ENCODE measurements at places on chromosomes 2 and 18.

DNA sequence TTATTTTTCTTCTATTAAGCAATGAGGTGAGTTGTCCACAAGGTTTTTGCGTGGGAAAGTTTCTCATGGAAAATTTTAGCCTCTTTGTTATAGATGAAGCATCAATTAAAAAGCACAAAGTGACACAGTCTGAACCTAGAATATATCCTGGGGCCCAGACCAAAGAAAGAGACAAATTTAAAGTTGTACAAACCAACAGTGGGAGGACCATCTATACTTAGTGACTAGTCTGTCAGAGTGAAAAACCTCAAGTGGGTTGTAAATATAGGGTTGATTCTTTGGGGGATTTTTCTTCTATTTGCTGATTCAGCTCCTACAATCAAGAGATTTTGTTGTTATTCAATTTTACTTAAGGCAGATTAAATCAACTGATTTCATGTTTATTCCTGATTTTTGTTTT lies 256.2 kb downstream of the SATB2 start:
- no peak for DNase-seq

DNA sequence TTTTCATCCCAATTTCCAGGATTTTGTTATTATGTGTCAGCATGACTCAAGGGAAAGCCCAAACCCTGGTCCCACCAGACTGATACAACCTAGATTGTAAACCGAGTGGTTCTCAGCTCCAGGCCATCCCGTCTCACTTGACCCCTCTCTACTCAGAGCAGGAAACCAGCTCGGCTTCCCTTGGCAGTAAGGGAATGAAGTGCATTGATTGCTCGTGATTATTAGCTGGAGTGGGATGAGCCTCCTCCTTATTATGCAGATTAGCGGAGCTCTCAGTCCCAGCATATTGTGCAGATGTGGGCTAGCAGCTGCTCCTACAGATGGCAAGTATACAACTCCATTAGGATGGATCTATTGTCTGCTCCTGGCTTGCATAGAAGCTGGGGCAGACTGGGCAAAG lies 167.6 kb downstream of the LNPK start:
- DNase-seq: no peak

DNA sequence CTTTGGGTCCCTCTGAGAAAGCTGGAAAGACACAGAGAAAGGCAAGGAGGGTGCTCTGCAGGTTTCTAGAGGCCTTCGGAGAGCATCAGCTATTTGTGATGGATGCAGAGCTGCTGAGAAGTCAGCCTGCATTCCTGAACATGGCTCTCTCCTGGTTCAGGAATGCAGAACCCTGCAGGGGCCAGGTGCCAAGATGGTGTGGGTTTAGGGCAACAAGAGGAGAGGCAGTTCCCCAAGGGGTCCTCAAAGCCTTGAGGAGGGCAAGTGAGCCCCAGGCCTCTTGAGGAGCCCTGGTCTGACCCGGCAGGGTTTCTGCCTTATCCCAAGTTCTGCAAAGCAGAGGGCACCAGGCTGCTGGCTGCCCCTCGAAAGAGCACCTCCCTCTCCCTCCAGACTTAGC lies 93.3 kb downstream of the HS1BP3 start:
- no peak for DNase-seq

- no peak for DNase-seq
These were observed 45.1 kb downstream of the LCLAT1 start for GRCh38 chr2:30492185-30492584.
